ENCODE measurements at places on chromosomes 7 and 10. TPM values are rescaled to one million over a fixed set of nuclear protein-coding genes. Genes with fewer than 3 reads are reported as not detected.

The PPP1R9A gene
- polyA plus RNA-seq: not detected

The CPA2 gene
- polyA plus RNA-seq: not detected

The RTKN2 gene
- polyA plus RNA-seq: 0.08 TPM

The PDE1C gene
- polyA plus RNA-seq: not detected

The CPN1 gene
- polyA plus RNA-seq: not detected

The SCART1 gene
- polyA plus RNA-seq: not detected

The HOXA13 gene
- not detected for polyA plus RNA-seq

The SLIT1 gene
- polyA plus RNA-seq: 0.60 TPM

The HNRNPH3 gene
- polyA plus RNA-seq: 86.0 TPM

The ADRA2A gene
- polyA plus RNA-seq: not detected

The NME8 gene
- 8.8 TPM for polyA plus RNA-seq

The GIMAP4 gene
- 269 TPM for polyA plus RNA-seq

The SORCS3 gene
- not detected for polyA plus RNA-seq

The HMX2 gene
- not detected for polyA plus RNA-seq

The GSTO1 gene
- 581 TPM for polyA plus RNA-seq

The TUBB8 gene
- polyA plus RNA-seq: not detected

The PAX2 gene
- not detected for polyA plus RNA-seq
